Epithelial cell of proximal tubule (primary cell): ENCODE measurements at places on chromosomes 4 and X. TPM values are rescaled to one million over a fixed set of nuclear protein-coding genes. Genes with fewer than 3 reads are reported as not detected.

DNA sequence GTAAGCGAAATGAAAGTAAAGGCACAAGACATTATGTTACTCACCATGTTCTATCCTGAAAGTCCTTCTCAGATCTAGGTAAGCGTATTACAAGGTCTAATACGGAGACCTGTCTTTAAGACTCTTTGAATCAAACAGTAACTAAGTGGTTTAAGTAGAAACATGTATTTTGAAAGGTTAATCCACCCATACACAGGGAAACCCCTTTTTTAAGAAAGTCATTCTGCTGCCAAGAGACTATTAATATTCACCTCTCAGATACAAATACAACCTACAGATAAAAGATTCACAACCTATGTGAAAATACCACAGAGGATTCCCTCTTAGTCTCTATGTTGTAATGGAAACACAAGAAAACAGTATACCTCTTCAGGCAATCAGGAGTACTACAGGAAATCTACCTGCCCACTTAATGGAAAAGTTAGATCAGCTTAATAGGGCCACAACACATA, 63.2 kb upstream of the TNIP3 start:
- no peak for DNase-seq

DNA sequence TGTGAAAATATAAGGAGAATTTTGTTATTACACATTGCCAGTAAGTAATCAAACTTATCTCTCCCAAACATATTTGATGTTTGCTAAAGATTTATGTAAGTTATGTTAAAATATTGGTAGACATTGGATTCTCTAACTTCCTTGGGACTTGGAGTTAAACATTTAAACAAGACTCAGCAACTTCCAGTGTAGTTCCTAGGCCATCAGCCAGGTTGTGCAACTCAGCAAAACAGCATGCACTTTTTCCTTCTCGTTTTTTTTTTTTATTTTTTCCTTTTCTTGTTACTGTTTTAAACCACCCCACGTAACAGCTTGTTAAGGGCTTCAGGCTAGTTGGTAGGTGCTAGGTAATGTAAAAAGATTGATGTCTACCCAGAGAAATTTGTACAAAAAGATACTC, 510.4 kb downstream of the ANKRD50 start:
- no peak for DNase-seq

DNA sequence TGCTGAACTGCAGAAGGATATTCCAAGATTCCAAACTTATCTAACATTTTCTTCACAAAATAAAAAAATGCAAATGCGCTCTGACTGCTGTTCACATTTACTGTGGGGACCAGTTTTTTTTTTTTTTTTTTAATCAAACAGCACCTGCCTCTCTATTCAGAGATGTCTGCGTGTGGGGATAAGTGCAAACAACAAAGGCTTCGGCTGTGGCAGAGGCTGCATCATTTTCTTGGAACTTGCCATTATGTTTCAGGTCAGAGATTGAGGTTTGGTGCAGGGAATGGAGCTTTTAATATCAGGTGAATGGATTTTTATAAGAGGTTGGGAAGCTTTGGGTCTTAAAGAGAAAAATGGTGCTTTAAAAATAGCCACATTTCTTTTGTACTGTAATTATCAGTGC, 78.2 kb upstream of the TET2 start:
- no peak for DNase-seq

- DNase-seq = no peak
Measured at GRCh38 chr4:104616401-104616820, 121.7 kb upstream of the CXXC4 start.

- no peak for DNase-seq
Measured at GRCh38 chrX:152907084-152907651, 9.3 kb downstream of the ZNF185 start.

DNA sequence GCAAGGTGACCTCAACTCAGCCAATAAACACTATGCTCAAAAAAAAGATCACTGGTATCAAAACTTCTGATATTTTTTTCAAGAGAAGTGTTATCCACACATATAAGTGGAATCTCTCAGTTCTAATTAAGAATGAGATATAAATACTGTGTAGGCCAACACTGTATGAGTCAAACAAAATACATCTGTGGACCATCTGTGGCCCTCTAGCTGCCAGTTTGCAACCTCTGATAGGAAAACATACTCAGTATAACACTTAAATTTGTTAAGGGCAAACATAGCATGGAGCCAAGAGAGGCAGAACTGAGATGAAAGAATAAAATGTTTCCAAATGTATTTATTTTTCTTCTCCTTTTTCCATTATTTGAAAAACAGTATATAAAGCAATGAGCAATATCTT, 377.3 kb downstream of the ARAP2 start:
- no peak for DNase-seq

- DNase-seq = no peak
Measured at GRCh38 chr4:89253311-89253710, 54.3 kb downstream of the GPRIN3 start.

DNA sequence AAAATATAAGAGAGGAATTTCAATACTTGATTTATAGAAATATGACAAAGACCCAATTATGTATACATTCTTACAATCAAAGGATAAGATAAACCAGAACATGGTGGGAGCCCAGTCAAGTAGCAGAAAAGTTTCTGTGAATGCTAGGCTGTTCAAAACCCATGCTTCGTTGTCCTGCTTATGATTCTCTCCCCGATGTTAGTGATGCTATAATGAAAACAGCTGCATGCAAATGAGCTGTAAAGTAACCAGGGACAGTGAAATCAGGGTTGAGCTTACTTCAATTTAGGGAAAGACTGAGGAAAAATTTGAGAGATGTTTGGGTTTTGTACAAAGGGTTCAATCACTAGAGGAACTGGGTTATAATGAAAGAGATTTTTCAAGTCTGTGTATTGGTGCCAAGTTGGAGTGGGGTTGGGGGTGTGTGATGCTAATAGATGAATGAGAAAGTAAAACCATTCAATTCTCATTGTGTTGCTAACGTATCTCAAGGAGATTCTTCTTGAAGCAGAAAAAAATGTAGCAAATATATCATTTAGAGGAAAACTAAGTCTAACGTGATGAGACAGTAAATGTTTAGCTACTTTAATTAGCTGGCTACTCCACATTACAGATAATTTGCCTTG, 59.3 kb upstream of the PPP1R2C start:
- DNase-seq = no peak

GRCh38 chr4:110950731-110951130, 327.9 kb upstream of the PITX2 start:
- DNase-seq = no peak

DNA sequence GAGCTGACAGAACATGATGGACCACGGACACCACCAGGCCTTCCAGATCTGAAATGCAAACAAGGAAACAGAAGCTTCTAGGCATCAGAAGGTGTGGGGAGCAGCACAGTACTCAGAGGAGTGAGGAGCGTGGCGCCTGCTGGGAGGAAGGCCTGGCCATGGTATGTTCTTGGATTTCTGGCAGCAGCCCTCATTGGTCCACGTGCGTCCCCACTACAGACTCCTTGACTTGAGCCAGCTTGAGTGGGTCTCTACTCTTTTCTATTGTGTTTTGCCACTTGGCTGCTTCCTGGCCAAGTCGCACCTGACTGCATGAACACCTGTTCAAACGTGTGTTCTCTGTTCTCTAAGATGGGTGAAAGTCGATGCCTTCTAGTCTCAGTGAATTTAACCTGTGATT, 18.0 kb downstream of the ZNF275 start:
- DNase-seq = no peak

DNA sequence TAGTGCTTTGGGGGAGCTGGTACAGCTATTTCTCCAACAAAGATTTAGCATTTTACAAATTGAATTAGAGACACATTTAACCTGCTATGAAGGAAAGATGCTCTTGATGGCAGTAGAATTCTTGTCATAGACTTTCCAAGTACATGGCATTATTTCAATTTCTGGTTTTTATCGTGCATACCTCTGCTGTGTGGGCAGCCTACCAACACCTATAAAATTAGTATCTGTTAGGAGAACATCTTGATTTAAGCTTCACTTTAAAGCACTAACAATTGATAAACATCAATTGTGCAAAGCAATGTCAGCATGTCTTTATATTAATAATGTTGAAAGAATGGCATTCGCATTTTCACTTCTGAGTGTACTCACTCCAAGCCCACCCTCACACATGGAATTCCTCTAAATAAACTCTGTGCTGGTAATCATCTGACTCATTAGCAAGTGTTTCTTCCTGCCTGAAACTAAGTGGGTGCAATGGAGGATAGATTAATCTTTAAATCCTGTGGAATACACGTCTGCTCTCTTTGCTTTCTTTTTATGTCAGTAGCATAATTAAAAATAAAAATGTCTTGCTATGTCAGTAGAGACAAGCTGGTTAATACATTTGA, 279.8 kb upstream of the MAGEB18 start:
- no peak for DNase-seq

- no peak for DNase-seq
Measured at GRCh38 chr4:24896977-24897376, 15.9 kb downstream of the CCDC149 start.

DNA sequence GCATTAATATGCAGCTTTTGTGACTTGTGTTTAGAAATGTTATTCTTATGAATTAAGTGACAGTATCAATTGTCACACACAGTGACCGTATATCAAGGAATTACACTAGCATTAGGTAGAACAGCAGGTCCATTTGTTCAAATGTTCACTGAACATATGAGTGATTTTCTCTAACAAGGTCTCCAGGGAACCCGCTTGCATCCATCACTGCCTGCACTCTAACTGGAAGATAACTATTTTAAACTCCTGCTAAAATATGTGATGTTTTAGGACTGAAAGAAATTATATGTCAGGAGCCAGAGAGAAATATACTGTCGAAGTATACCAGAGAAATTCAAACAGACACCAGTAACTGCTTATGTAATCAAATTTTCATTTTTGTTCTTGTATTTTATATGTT, 1395.7 kb downstream of the PCDH18 start:
- no peak for DNase-seq

- no peak for DNase-seq
Measured at GRCh38 chr4:66625480-66625879, 919.8 kb downstream of the CENPC start.

The BTK gene
- total RNA-seq = 0.14 TPM in 1 of 2 replicates, not detected in the other

The RIBC1 gene
- 0.07 and 0.92 TPM in 2 replicates for total RNA-seq

The GPC4 gene
- 8.0 and 14.2 TPM in 2 replicates for total RNA-seq

The OTUD6A gene
- not detected in 2 replicates for total RNA-seq
